Activated effector memory CD4-positive, alpha-beta T cell treated with anti-CD3 and anti-CD28 coated beads, Interleukin-2, amount 50 U/mL, for 16 hours (primary cell): ENCODE measurements at places on chromosomes 2 and 18.

- DNase-seq: no peak
Measured at GRCh38 chr2:178859730-178860129, 52.5 kb upstream of the TTN start.

DNA sequence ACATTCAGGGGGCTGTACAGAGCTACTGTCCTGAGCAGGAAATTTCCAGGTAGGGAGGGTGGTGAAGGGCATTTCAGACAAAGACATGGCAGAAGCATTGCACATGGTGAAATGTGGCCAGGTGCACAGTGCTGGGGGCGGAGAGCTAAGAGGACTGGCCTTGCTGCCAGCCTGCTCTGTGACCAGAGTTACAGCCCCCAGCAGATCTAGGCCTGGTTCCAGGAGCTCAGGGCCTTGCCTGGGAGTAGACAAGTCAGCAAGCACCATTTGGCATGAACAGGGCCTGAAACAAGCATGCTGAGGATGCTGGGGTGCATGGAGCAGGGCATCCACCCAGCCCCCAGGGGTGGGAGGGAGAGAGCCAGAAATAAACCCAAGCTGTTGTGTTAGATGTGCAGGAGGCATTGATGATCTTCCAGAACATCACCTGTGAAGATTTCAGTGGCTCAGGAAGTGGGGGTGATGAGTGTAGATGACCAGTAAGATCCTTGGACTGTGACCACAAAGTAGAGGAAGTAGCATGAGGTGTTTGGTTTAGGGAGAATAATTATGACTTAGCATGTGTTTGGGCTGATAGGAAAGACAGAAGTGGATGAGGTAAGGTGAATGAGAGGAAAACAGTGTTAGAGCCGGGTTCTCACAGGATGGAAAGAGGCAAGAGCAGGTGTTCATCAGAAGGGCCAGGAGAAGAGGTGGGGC is 61.1 kb downstream of the COA5 start:
- no peak for DNase-seq

GRCh38 chr18:22084547-22084946 is 84.8 kb upstream of the GATA6 start:
- DNase-seq: no peak

GRCh38 chr2:75199428-75200011 is at the start of gene TACR1:
Gene TACR1, minus strand, starts transcription at chr2:75199520. Its CDS starts 586 bp downstream, at chr2:75198934.
- peak; percentile 79 for DNase-seq

- DNase-seq: peak; percentile 57
Measured at GRCh38 chr2:240394549-240394948, 40.9 kb upstream of the GPC1 start.

GRCh38 chr2:156505696-156506095 is 69.5 kb downstream of the GPD2 start:
- DNase-seq: no peak
